ENCODE measurements at places on chromosomes 2 and 18.

DNA sequence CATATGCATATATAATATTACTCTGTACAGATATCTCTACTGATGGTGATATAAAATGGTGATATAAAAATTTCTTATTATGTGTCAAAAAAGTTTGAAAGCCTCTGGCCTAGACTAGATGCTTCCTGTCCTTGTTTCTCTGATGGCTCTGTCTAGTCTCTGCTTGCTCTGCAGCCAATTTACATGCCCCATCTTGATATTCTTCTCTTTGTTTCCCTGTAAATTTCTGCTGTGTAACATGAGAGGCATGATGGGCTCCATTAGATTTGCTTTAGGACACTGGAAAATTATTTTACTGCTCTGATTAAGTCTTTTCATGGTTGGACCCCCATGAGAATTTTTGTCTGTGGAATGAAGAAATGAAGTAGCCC is 24.3 kb downstream of the BABAM2 start:
- no peak for DNase-seq

DNA sequence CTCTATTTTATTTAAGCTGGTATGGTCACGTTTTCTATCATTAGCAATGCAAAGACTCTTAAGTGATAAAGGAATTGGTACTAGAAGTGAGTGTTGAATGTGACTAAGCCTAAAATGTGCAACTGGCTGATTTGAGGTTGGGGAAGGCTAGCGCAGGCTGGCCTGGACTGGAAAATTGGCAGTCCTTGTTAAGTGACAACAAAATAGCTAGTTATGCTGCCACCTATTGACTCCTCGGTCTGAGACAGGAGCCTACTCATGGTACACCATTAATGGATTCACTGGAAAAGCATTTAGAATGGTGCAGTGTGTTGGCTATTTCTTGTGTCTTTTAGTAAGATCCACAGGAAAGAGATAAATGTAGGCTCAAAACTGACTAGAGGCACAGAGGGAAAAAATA is 5.7 kb upstream of the WIPF1 start:
- DNase-seq: peak; percentile 32

DNA sequence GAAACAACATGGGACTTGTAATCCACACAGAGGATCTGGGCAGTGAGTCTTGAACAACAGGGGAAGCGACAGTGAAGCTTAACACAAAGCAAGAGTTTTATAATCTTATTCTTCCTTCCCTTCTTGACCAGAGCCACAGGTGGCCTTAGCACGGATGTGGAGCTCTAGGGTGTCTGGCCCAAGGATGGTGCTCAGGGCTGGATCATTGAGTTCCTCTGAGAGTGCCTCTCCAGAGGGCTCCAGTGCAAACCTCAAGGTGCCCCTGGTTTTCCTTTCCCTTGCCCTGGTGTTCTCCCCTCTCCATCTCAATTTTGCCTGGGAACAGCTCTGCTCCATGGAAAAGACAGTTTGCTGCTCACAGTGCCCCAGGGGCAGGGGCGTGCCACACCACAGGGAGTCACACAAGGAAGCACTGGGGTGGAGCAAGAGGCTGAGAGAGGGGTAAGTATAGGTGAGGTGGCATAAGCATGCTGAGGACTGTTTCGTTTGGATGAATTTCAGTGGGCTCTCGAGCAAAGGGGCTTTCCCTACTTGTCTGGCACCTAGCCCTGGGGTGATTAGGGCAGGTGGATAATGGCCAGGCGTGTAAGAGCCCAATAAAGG is 88.6 kb upstream of the B3GNT7 start:
- no peak for DNase-seq

DNA sequence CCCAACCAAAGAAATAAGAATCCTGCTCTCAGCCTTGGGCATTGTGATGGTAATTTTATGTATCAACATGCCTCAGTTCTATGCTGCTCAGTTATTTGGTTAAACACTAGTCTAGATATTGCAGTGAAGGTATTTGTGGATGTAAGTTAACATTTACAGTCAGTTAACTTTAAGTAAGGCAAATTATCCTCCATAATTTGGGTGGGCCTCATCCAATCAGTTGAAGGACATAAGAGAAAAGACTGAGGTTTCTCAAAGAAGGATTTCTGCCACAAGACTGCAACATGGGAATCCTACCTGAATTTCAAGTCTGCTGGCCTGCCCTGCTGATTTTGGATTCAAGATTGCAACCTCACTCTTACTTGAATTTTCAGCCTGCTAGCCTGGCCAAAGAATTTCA is 975.5 kb upstream of the ACVR2A start:
- DNase-seq: no peak

- DNase-seq: no peak
Measured at GRCh38 chr18:36576339-36576738, 252.5 kb downstream of the TPGS2 start.

DNA sequence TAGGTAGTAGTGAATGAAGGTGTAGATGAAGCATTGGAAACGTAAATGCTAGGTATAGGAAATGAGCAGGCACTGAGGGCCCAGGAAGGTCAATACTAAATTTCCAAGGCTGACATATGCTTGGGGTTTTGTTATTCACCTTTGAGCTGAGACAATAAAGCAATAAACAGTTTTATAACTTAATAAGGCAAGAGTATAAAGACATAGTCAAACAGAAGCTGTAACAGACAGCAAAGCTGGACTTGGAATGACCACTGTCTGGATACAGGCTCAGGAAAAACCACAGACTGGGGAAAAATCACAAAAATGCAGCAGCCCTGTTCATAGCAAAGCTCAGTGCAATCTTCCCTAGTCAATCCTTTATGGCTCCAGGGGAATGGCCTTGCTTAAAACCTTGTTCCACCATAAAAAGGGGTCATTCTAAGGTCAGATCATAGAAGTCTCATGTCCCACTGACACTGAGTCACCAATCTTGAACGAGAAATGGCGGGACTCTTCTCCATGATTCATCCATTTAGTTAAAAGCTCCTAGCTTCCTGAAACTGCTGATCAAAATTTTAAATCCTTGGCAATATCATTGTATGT is 493.3 kb downstream of the CMPK2 start:
- no peak for DNase-seq

- DNase-seq: no peak
Measured at GRCh38 chr2:186347472-186347871, 138.6 kb upstream of the ZC3H15 start.

GRCh38 chr2:58042486-58042970 is 4.1 kb upstream of the VRK2 start:
- DNase-seq: no peak

GRCh38 chr18:79697976-79698375 is 18.4 kb downstream of the CTDP1 start:
- DNase-seq: no peak

- DNase-seq: peak; percentile 30
Measured at GRCh38 chr2:241036397-241036963, 38.1 kb downstream of the SNED1 start.

GRCh38 chr18:59249199-59249774 is 24.0 kb downstream of the RAX start:
- DNase-seq: no peak

DNA sequence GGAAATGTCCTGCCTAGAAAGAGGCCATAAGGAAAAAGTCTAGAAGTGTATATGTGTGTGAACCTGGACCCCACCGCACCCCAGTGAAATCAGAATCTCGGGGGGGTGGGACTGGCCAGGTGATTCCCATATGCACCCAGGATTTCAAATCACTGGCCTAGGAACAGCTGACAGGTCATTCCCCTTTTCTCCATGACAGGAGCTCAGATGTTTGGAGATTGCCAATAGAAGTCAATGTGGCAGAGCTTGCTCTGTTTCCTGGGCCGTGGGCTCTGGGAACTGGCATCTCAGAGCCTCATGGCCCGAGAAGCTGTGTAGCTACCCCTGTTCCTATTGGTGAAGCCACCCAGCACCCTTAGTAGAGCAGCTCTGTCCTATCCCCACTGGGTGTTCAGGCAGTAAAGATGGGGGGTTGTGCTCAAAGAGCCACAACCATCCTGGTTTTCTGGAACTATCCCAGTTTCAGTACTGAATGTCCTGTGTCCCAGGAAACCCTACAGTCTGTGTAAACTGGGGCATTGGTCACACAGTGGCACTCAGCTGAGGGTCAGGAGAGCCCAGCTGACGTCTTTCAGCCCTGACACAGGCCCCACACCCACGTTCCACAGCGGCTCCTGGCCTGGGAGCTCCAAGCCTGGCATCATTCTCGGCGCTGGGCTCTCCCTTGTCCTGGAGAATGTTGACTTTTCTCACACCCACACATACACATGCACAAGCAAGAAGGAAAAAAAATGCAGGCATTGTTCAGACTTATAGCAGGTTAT is 18.9 kb downstream of the GNLY start:
- no peak for DNase-seq

DNA sequence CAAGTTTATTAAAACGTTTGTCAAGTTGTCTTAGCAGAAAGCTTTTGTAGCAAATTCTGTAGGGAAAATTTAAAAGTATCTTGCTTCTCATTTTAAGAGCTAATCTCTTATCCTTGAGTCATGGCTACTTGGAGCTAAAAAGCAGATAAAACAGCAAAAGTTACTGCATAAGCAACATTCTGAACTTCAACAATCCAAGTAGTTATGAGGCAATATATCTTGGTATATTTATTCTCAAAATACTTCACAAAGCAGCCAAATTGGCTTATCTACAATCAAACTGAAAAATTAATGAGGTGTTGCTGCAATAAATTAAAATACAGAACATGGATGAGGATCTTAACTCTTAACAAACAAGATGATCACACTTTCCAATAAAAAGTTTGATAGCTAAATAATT is 306.5 kb downstream of the PIEZO2 start:
- DNase-seq: no peak

GRCh38 chr2:46195819-46196218 is 101.4 kb upstream of the EPAS1 start:
- DNase-seq: no peak
